ENCODE measurements at places on chromosomes 12 and 14.

DNA sequence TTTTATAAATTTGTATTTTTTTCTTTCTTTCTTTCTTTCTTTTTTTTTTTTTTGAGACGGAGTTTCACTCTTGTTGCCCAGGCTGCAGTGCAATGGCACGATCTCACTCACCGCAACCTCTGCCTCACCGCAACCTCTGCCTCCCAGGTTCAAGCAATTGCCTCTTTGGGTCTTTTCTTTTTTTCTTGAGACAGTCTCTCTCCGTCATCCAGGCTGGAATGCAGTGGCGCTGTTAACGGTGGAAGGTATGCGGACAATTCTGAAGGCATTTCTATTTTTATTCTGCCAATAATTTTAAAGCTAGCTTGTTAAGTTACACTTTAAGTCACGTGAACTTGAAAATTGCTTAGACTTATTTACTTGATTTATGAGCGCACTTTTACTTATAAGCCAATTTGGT lies 8.8 kb upstream of the PHC1 start:
- no peak overlapping the region for H3K4me3 ChIP-seq
- no peak for DNase-seq
- H3K27ac ChIP-seq, result no peak overlapping the region
- H3K36me3 ChIP-seq, result no peaks in the 10 kb centered on the region
- H3K27me3 ChIP-seq, result no peaks in the 10 kb centered on the region

DNA sequence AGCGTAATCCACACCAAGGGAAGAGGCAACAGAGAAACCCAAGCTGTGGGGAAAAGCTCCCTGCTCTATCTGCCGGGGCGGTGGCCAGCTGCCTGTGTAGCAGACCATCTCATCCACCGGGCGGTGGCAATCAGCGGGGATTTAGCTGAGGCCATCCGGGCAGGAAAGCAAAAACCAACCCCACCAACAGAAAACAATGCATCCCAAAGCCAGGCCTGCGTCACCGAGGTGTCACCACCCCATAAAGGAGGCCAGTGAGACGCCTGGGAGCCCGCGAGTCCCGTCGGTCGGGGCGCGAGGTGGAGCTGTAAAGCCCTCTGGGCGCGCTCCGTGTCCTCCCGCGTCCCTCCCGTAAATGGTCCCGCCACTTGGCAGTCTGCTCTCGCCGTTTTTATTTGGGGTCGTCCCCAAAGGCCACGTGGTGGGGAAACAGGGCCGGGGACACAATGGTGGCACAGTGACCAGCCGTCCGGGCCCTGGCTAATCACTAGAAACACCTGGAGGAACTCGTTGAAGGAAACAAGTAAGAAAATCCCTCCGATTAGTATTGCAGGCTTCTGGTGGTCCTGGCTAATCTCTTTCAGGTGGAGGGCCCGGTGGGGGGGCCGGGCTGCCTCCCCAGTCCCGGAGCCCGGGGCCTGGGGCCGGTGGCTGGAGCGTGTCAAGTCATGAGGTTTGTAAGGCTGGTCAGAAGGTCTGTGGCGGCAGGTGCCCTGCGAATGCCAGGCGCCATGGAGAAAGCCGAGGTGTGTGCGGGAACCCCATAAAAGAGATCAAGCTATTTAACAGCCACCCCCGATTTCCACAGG lies 94.7 kb upstream of the GSC start:
- H3K27me3 ChIP-seq, result peaks cover 46% of the 10 kb centered on the region
- H3K4me1 ChIP-seq, result no peaks in the 10 kb centered on the region
- no peak for DNase-seq
- H3K4me3 ChIP-seq, result no peak overlapping the region
- no peaks in the 10 kb centered on the region for H3K36me3 ChIP-seq

- H3K27me3 ChIP-seq, result no peaks in the 10 kb centered on the region
Observed at GRCh38 chr14:67892466-67893100, 73.0 kb downstream of the RAD51B start.

GRCh38 chr12:91347481-91348214 lies 165.0 kb upstream of the DCN start:
- H3K4me3 ChIP-seq, result no peak overlapping the region
- H3K27ac ChIP-seq, result no peak overlapping the region
- peaks cover 14% of the 10 kb centered on the region for H3K27me3 ChIP-seq
- no peaks in the 10 kb centered on the region for H3K4me1 ChIP-seq
- H3K36me3 ChIP-seq, result no peaks in the 10 kb centered on the region
- DNase-seq, result no peak

- peaks cover 12% of the 10 kb centered on the region for H3K4me1 ChIP-seq
- no peak for DNase-seq
- peak overlapping the region; percentile 73 for H3K27ac ChIP-seq
- peaks cover 55% of the 10 kb centered on the region for H3K36me3 ChIP-seq
- H3K4me3 ChIP-seq, result no peak overlapping the region
Observed at GRCh38 chr12:117143008-117143532, 43.9 kb upstream of the TESC start.

DNA sequence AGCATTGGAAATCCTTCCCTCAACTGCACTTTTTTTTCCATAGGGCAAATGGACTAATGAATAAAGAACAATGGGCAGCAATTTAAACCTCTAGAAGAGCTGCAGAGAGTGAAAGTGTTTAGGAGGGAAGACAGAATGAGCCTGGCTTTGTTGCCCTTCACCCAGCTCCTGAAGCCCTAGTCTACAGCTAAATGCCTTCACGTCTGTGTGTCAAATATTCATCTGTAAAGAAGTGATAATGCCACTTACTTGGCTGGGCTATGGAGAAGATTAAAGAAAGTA lies 45.6 kb downstream of the FLRT2 start:
- no peaks in the 10 kb centered on the region for H3K27me3 ChIP-seq
- H3K4me3 ChIP-seq, result no peak overlapping the region
- H3K4me1 ChIP-seq, result no peaks in the 10 kb centered on the region
- H3K27ac ChIP-seq, result no peak overlapping the region

- H3K27me3 ChIP-seq, result peaks cover 4% of the 10 kb centered on the region
- no peak for DNase-seq
- H3K36me3 ChIP-seq, result no peaks in the 10 kb centered on the region
- H3K27ac ChIP-seq, result no peak overlapping the region
Observed at GRCh38 chr12:88453323-88453722, 126.9 kb downstream of the KITLG start.

GRCh38 chr12:2543801-2544200 lies 251.0 kb upstream of the FKBP4 start:
- peaks cover 28% of the 10 kb centered on the region for H3K27me3 ChIP-seq
- H3K36me3 ChIP-seq, result no peaks in the 10 kb centered on the region
- H3K27ac ChIP-seq, result peak overlapping the region; percentile 76
- H3K4me3 ChIP-seq, result no peak overlapping the region
- peaks cover 10% of the 10 kb centered on the region for H3K4me1 ChIP-seq

GRCh38 chr12:42056130-42056529 lies 88.5 kb downstream of the GXYLT1 start:
- no peaks in the 10 kb centered on the region for H3K36me3 ChIP-seq
- no peak for DNase-seq
- no peak overlapping the region for H3K27ac ChIP-seq

- H3K27ac ChIP-seq, result no peak overlapping the region
- peaks cover 10% of the 10 kb centered on the region for H3K27me3 ChIP-seq
- H3K36me3 ChIP-seq, result no peaks in the 10 kb centered on the region
- no peaks in the 10 kb centered on the region for H3K4me1 ChIP-seq
- no peak for DNase-seq
Observed at GRCh38 chr12:65986047-65986446, 144.5 kb downstream of the LLPH start.

- DNase-seq, result no peak
- H3K27ac ChIP-seq, result no peak overlapping the region
- H3K36me3 ChIP-seq, result no peaks in the 10 kb centered on the region
- no peak overlapping the region for H3K4me3 ChIP-seq
- no peaks in the 10 kb centered on the region for H3K4me1 ChIP-seq
Observed at GRCh38 chr14:82528016-82528415, 994.4 kb upstream of the SEL1L start.

- H3K27me3 ChIP-seq, result peaks cover 4% of the 10 kb centered on the region
- H3K27ac ChIP-seq, result no peak overlapping the region
- peaks cover 8% of the 10 kb centered on the region for H3K4me1 ChIP-seq
- no peak for DNase-seq
- H3K4me3 ChIP-seq, result no peak overlapping the region
- no peaks in the 10 kb centered on the region for H3K36me3 ChIP-seq
Observed at GRCh38 chr12:48292040-48292439, 58.7 kb downstream of the ZNF641 start.

- H3K4me3 ChIP-seq, result no peak overlapping the region
- peak; percentile 24 for DNase-seq
- peaks cover 23% of the 10 kb centered on the region for H3K4me1 ChIP-seq
- H3K36me3 ChIP-seq, result peaks cover 75% of the 10 kb centered on the region
Observed at GRCh38 chr14:64947710-64948611, 5.4 kb upstream of the GPX2 start.

- no peak overlapping the region for H3K4me3 ChIP-seq
- H3K27me3 ChIP-seq, result no peaks in the 10 kb centered on the region
- H3K36me3 ChIP-seq, result no peaks in the 10 kb centered on the region
Observed at GRCh38 chr12:20628226-20628787, 66.8 kb upstream of the SLCO1C1 start.

DNA sequence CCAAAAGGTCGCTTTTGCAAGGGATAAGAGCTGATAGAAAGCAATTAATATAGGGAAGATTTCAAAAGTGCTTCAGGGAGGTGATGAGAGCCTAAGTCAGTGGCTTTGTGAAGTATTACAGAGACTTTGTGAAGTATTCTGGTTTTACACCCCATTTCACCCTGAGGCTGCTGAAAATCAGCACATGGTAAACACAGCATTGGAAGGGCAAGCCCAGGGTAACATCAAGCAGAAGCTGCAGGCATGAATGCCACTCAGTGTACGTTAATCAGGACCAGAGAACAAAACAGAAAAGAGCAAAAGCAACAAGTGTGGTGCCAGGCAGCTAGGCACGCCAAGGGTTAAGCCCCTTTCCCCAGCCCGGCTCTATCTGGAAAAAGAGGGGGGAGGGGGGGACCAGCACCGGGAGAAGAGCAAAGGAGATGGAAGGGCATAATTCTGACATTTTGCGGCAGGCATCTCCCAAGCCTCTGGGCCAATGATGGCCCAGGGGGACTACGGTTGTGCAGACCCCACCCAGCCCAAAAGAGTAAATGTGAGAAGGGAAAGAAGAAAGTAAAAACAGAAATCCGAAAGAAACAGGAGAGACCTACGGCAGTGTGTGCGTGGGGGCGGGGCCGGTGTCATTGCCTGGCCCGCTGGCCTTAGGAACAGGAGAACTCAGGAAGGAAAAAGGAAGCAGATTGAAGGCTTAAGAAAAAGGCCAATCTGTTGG lies 58.9 kb downstream of the DHRS2 start:
- peaks cover 3% of the 10 kb centered on the region for H3K4me1 ChIP-seq
- H3K27me3 ChIP-seq, result peaks cover 21% of the 10 kb centered on the region
- no peak overlapping the region for H3K27ac ChIP-seq
- H3K4me3 ChIP-seq, result no peak overlapping the region

GRCh38 chr14:102226356-102227125 lies 78.4 kb downstream of the MOK start:
- peaks cover 20% of the 10 kb centered on the region for H3K36me3 ChIP-seq
- no peak for DNase-seq
- H3K27ac ChIP-seq, result no peak overlapping the region

DNA sequence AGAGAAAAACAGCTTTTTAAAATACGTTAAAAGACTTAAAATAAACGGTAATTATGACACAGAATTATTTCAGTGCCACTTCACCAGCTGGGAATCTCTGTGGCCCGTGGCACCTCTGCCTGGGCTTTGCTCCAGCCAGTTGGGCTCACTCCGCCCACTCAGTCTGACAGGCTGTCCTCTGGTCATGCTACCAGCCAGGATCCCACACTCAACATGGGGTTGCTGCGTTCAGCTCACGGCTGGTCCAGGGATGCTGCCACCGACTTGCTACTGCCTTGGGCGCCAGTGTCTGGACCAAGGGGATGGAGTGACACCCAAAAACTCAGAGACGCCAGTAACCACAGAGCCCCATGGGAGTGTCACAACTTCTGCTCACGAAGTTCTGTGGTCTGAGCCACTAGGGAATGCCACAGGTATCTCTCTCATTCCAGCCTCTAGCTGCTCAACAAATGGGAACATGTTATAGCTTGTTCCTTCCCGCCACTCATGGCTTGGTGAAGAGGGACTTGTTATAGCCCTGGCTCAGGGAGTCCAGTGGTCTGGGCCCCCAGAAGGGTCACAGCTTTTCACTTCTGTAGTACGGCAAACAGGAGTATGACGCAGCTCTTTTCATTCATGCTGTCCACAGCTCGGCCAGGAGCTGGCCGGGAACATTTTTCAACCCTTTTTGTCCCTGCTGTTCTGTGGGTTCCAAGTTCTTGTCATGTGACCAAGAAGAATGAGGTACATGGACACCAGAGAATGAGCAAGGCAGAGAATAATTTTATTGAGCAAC lies 23.4 kb upstream of the ATXN7L3B start:
- peaks cover 25% of the 10 kb centered on the region for H3K27me3 ChIP-seq
- no peaks in the 10 kb centered on the region for H3K36me3 ChIP-seq
- no peak overlapping the region for H3K27ac ChIP-seq
- H3K4me3 ChIP-seq, result no peak overlapping the region
- no peak for DNase-seq

GRCh38 chr12:6215932-6216494 lies 15.8 kb downstream of the CD9 start:
- H3K36me3 ChIP-seq, result no peaks in the 10 kb centered on the region
- H3K27ac ChIP-seq, result peak overlapping the region; percentile 18
- DNase-seq, result no peak
- H3K4me3 ChIP-seq, result no peak overlapping the region
- H3K27me3 ChIP-seq, result no peaks in the 10 kb centered on the region
- H3K4me1 ChIP-seq, result peaks cover 31% of the 10 kb centered on the region

GRCh38 chr14:38880643-38881524 lies 222.2 kb downstream of the SEC23A start:
- no peaks in the 10 kb centered on the region for H3K36me3 ChIP-seq
- no peak for DNase-seq
- peaks cover 15% of the 10 kb centered on the region for H3K27me3 ChIP-seq
- no peak overlapping the region for H3K4me3 ChIP-seq

GRCh38 chr12:76085520-76085868 lies 1.0 kb upstream of the NAP1L1 start:
- H3K27ac ChIP-seq, result peak overlapping the region; percentile 100
- DNase-seq, result no peak
- no peaks in the 10 kb centered on the region for H3K27me3 ChIP-seq
- H3K4me1 ChIP-seq, result peaks cover 41% of the 10 kb centered on the region
- H3K4me3 ChIP-seq, result peak overlapping the region; percentile 97

DNA sequence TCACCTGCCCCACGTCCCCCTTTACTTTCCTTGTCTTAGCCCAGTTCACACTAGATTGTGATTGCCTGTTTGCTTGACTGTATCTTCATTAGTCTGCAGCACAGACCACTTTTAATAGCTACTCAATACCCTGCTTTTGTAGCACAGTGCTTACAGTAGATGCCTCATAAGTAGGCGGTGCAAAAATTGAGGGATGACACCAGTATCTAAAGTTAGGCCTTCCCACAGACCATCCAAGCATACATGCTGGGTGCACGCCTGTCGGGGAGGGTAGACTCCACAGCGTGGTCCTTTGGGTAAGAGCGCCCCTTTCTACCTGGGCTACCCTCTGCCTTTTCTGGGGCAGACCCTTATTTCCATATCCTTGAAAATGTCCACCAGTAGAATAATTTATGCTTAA lies 140.8 kb downstream of the GCH1 start:
- DNase-seq, result no peak
- H3K4me3 ChIP-seq, result no peak overlapping the region
- H3K4me1 ChIP-seq, result peaks cover 37% of the 10 kb centered on the region
- H3K27me3 ChIP-seq, result peaks cover 3% of the 10 kb centered on the region
- H3K27ac ChIP-seq, result no peak overlapping the region

GRCh38 chr12:90938451-90938850 lies 16.5 kb downstream of the CCER1 start:
- no peak overlapping the region for H3K27ac ChIP-seq
- no peaks in the 10 kb centered on the region for H3K36me3 ChIP-seq
- no peaks in the 10 kb centered on the region for H3K4me1 ChIP-seq

GRCh38 chr12:122363782-122364181 lies 58.7 kb downstream of the CLIP1 start:
- no peak for DNase-seq
- peaks cover 71% of the 10 kb centered on the region for H3K36me3 ChIP-seq
- H3K27ac ChIP-seq, result no peak overlapping the region
- H3K4me3 ChIP-seq, result no peak overlapping the region
- peaks cover 14% of the 10 kb centered on the region for H3K4me1 ChIP-seq
- H3K27me3 ChIP-seq, result no peaks in the 10 kb centered on the region
